Stimulated activated CD8-positive, alpha-beta memory T cell treated with anti-CD3 and anti-CD28 coated beads, Interleukin-4, amount 100 ng/mL, for 1 hour (primary cell): ENCODE measurements at places on chromosomes 7 and 10.

GRCh38 chr7:617614-618538 is 98.2 kb upstream of the PDGFA start:
- no peak for DNase-seq

GRCh38 chr10:60604342-60604741 is 173.9 kb upstream of the CDK1 start:
- DNase-seq = no peak

DNA sequence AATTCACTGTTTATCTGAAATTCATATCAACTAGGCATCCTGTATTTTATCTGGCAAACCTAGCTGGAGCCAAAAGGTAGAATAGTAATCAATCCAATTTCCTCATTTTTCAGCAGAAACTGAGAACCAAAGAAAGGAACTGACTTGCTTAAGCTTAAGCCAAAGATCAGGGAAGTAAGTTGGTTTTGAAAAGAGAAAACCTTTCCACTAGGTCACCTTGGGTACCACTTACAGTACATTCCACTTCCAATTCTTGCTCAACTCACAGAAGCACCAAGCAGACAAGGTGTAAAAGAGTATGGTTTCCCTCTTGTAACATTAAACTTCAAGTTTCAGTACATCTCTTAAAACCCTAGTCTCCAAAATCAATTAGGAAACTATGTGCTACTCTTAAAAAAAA is 79.6 kb downstream of the ZFAND4 start:
- no peak for DNase-seq

DNA sequence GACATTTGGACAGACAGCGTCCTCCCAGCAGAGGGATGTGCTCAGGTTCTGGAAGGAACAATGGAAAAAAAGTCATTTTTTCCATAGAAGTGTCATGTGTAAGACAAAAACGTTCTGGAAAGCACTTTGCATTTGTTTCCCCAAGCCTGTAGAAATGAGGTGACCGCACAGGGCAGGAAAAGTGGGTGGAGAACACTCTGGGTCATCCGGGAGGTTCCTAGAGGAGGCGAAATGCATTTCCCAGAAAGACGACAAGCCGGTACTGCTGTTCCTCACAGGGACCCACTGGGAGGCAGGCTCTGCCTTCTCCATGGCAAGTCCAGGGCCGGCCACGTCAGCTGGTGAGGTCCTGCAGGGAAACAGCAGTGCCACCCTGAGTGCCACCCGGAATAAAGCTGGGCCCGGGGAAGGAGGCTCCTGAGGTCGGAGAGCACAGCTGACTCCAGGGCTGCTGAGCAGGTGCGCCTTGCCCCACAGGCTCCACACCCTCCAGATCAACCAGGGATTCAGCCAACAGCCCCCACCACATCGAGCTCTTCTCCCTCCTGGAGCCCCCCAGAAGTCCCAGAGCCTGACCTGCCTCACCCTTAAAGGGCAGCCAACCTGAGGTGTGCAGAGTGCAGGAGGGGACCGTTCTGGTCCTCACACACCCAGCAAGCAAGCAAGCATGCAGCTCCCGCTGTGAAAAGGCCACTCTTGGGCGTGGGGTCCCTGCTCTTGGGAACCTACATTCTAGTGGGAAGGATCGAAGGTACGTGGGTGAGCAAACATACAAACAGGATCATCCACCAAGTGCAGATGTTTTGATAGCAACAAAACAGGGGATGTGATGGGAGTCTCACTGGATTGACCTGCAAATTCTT is 28.8 kb upstream of the INPP5A start:
- DNase-seq = no peak

- no peak for DNase-seq
These were observed 129.0 kb upstream of the C7orf33 start for GRCh38 chr7:148461392-148462179.

- DNase-seq = no peak
These were observed 37.6 kb upstream of the COL1A2 start for GRCh38 chr7:94357076-94357475.

- no peak for DNase-seq
These were observed 483 bp downstream of the EDRF1 start for GRCh38 chr10:125720002-125720382.

- no peak for DNase-seq
These were observed 24.9 kb downstream of the CLRN3 start for GRCh38 chr10:127867805-127868204.

GRCh38 chr7:148676291-148676690 is 22.4 kb upstream of the CUL1 start:
- DNase-seq = no peak

- DNase-seq = no peak
These were observed 211.4 kb upstream of the KLF14 start for GRCh38 chr7:130945411-130945811.

DNA sequence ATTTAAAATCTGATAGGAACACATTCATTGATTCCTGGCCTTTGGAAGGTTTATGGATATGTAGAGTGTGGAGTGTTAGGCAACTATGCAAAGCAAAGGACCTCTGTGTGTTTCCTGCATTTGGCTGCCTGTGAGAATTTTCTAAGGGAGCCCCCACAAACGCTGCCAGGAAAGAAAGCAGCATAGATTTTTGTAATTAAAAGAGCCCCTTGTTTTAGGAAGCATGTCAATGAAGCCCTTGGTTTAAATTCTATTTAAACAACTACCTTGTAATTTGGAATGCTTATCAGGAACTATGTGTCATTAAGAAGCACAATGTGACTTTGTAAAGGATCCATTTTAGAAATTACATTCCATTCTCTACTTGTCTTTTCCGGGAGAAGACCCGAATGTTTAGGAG is 742.5 kb downstream of the NXPH1 start:
- no peak for DNase-seq

DNA sequence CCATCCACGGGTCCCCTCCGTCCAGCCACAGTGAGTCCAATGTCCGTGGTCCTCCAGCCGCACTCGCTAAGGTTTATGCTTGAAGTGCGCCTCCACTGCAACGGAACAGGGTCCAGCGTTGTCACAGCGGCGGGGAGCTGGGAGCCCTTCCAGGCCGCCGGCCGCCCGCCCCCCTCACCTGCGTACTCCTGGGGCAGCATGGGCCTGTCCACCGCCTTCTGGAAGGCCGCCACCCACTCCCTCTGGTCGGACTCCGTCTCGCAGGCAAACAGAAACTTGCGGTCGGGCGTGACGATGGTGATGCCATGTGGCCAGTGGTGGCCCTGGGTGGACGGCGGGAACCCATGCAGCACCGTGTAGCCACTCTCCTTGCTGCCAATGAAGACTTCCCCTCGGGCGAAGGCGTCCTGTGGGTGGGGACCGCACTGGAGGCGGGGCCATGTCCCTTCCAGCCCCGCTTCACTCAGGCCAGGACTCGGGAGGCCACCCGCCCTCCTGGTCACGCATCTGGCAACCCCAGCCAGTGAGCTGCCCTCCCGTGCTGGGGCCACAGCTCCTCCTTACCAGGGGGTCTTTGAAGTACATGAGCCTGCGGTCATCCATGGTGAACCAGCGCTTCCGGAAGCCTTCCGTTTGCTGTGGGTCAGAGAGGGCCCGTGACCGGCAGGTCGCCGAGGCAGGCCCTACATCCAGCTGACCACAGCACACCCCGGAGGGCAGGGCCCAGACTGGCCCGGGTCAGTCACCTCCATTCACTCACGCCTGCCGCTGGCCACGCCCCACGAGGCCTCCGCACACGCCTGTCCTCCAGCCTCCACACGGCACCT is 22.7 kb downstream of the GET4 start:
- no peak for DNase-seq

DNA sequence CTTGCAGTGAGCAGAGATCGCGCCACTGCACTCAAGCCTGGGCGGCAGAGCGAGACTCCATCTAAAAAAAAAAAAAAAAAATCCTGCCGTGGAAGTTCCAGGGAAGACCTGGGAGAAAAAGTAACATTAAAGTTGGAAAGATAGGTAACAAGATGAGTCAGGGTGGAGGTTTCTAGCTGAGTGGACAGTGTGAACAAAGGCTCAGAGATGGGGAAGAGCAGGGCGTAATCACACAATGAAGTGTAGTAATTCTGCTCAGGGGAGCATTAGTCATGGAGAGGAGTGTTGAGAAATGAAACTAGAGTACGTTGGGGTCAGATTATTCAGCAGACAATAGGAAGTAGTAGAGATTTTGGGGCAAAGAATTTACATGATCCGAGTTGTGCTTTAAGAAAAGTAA is 21.6 kb upstream of the WASL start:
- no peak for DNase-seq

DNA sequence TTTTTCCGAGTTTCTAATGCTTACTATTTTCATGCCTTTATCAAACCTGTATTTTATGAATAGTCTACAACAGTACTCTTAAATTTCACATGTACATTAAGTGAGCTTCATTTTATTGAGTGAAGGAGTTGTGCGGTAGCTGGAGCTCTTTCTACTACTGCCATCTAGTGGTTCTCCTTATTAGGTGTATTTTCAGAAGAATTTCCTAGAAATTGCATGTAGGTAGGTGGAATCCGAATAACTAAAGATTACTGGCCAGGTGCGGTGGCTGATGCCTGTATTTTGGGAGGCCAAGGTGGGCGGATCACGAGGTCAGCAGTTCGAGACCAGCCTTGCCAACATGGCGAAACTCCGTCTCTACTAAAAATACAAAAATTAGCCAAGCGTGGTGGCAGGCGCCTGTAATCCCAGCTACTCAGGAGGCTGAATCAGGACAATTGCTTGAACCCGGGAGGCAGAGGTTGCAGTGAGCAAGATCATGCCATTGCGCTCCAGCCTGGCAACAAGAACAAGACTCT is 38.3 kb downstream of the LRRC72 start:
- DNase-seq = no peak

- DNase-seq = no peak
These were observed 664.0 kb downstream of the XPNPEP1 start for GRCh38 chr10:109259293-109259692.

- DNase-seq = no peak
These were observed 325.4 kb upstream of the NPVF start for GRCh38 chr7:25553580-25554291.

DNA sequence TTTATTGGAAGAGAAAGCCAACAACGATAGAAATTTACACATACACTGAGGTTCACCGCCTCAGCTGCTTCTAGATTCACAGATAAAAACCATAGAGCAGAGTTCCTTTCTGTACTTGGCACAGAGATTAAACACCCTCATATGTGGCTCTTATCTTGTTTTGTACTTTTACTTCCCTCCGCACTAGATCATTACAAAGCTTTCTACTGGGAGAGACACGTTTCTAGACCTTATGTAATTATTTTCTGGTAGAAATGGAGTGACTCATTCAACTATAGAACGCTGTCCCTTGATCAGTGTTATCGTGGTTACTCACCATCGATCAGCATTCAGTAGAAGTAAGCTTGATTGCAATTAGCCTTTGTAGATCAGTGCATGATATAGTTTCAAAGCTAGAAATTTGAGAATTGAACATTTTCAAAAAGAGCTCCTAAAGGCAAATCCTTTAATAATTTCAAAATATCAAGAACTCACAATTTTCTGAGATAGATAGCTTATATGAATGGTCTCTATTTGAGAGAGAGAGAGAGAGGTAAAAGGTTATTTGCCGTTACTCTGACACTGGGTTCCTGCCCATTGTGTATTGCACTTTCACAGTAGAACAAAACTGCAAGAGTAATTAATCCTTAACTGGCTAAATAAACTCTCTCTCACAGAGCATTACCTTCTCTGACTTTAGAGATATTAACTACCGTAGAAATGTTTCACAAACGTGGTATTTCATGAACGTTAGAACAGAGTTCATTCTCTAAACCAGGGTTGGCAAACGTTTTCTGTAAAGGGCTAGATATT is 26.1 kb upstream of the DNAJC1 start:
- no peak for DNase-seq

DNA sequence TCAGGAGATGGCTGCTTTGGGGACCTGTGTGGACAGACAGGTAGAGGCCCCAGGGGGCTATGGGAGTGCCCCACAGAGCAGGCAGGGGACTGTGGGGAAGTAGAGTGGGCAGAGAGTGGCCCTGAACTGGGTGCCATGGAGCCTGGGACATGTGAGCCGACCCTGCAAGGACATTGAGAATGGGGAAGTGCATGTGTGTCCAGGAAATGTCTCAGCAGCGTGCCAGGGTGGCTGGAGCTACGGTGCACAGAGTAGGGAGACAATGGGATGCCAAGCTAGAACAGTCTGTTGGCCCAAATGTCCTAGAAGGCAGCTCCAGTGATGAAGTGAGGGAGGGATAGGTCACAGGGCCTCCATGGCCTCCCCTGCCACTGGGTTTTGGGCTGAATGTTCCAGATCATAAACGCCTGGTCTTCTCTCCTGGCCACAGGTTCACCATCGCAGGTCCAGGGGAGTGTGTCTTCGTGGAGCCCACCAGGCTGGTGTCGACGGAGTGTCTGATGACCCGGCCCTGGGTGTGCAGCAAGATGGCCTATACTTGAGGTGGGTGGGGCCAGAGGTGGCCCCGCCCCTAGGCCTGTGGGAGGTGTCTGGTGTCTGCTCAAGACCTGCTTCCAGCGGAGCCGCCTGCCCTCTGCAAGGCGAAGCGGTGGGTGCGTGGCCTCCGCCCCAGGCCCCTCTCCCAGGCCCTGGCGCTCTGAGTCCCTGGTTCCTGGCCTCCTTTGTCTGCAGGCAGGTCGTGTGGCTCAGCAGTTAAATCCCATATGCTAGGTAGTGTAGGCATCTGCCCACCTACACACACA is 20.5 kb downstream of the CLEC2L start:
- DNase-seq = no peak

DNA sequence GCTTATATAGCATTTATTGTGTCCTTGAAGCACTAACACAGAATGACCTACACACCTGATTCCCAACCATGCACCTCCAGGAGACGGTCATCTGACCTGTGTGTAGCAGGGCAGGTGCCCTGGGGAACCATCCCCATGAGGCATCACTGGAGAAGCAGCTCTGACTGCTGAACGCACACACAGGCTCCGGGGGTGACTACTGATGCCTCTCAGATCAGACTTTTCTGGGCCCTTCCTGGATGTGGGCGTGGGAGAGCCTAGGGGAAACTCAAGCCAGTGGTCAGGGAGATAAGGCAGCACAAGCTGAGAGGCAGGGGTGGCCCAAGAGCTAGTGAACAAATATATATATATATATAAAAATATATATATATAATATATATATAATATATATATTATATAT is 37.6 kb downstream of the CPXM2 start:
- no peak for DNase-seq
